EH (cell line): ENCODE measurements at places on chromosomes 3 and 15.

DNA sequence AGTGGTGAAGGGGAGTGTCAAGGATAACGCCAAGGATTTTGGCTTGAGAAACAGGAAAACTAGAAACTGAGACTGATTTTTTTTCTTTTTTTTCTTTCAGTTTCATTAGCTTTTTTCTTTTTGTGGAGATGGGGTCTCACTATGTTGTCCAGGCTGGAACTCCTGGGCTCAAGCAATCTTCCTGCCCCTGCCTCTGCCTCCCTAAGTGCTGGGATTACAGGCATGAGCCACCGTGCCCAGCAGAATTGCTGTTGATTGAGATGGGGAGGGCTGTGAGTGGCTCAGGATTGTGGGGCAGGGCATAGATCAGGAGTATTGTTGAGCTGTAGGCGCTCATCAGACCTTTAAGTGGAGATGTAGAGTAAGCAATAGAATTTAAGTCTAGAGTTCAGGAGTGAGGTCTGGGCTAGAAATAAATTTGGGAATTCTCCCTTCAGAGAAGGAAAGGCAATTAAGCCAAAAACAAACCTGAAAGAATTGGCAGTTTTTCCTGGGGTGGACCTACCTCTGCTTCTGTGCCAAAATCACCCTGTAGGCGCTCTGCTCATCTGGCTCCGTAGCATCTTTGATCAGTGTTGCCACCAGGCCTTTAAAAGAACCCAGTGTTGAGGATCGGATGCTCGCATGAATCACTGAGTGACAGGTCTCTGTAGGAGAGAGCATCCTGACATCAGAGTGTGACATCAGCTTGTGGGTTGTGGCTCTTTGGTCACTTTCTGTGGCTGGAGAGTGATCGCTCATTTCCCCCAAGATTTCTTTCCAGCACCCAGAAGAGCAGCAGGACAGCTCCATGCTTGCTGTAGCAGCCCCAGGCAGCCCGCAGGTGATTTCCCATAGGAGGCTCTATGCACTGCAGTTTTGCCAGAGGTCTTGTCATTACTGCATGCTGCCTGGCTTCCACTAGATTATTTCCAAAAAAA lies 15.8 kb downstream of the ABHD17C start:
- peak; percentile 62 for DNase-seq

DNA sequence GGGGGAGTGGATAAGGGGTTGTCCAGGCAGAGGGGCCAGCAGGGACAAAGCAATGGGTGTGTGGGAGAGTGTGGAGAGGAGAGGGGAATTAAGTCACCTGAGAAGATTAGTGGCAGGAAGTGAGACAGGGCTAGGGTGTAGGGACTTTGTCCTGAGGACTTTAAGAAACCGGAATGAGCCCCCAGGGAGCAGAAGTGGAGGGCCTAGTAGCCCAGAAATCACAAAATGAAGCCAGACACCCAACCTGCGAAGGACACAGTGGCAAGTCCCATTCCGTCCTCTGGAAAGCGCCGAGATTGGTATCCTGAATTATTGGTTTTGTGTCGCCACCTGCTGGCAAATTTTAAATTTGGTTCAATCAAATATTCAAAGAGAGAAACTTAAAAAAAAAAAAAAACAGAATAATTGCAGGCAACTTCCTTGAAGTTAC lies 78.0 kb upstream of the SLC25A36 start:
- peak; percentile 53 for DNase-seq

DNA sequence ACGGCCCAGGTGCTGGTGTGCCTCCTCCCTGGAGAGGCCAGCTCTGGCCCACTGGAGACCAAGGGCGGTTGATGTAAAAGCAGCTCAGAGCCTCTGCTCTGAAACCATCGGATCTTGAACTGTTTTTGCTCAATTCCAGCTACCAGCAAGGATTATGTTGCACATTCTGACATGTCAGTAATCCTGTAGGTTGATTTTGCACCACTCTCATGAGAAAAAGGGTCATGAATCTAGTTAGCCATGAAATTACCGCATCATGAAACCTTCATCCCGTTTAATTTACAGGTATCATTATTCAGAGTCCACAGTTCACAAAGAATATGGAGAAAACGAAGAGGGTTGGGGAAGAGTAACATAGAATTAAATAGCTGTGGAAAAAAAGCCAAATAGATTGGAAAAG lies 120.4 kb upstream of the NSMCE3 start:
- DNase-seq, result no peak

GRCh38 chr15:74723754-74724334 lies 1.5 kb downstream of the CYP1A1 start:
- DNase-seq, result peak; percentile 66

DNA sequence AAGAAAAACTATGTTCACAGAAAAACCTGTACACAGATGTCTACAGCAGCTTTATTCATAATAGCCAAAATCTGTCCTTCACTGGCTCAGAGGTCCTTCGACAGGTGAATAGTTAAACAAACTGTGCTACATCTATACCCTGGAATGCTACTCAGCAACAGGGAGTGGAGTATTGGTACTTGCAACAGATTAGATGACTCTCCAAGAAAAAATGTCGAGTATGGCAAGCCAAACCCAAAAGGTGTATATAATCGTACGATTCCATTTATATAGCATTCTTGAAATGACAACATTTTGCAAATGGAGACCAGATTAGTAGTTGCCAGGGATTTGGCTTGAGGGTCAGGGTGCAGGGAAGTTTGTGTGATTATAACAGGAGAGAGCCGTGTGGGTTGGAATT lies 22.4 kb upstream of the RGMA start:
- DNase-seq, result no peak

GRCh38 chr15:35810007-35810406 lies 264.0 kb upstream of the DPH6 start:
- no peak for DNase-seq

DNA sequence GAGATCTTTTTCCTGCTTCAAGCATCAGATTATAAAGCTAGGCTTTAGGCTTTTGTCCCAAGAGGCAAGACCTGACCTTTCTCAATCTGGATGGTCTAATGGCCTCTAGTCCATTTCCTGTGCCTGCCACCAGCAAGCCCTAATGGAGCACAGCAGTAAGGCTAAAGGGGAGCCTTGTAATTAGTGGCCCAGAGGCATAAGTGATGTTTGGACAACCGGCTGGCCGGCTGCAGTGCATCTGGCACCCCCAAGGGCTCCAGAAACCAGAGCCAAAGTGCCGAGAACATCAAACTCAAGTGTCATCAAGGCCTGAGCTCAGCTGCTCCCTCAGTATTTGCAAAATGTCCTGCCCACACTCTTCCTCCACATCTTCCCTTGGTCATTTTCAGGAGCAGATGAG lies 31.9 kb upstream of the RTP4 start:
- no peak for DNase-seq

- no peak for DNase-seq
These were observed 367.5 kb downstream of the MECOM start for GRCh38 chr3:169295912-169296570.

GRCh38 chr3:46936733-46937250 lies 39.8 kb downstream of the CCDC12 start:
- DNase-seq, result peak; percentile 70

- DNase-seq, result peak; percentile 15
These were observed 15.2 kb downstream of the RFTN1 start for GRCh38 chr3:16498130-16498890.

- peak; percentile 96 for DNase-seq
These were observed 10.0 kb downstream of the GATA2 start for GRCh38 chr3:128482666-128483656.

GRCh38 chr3:46987743-46988401 lies 8.4 kb downstream of the NBEAL2 start:
- DNase-seq, result peak; percentile 47

DNA sequence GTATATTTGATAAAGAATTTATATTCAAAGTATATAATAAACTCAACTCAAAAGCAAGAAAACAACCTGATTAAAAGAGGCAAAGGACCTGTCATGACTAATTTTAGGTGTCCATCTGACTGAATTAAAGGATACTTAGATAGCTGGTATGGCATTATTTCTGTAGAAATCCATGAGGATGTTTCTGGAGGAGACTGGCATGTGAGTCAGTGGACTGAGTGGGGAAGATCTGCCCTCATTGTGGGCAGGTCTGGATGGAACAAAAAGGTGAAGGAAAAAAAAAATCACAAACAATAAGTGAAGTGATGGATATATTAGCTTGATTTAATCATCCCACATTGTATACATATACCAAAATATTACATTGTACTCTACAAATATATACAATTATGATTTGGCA lies 16.6 kb downstream of the ANKRD28 start:
- peak; percentile 14 for DNase-seq

DNA sequence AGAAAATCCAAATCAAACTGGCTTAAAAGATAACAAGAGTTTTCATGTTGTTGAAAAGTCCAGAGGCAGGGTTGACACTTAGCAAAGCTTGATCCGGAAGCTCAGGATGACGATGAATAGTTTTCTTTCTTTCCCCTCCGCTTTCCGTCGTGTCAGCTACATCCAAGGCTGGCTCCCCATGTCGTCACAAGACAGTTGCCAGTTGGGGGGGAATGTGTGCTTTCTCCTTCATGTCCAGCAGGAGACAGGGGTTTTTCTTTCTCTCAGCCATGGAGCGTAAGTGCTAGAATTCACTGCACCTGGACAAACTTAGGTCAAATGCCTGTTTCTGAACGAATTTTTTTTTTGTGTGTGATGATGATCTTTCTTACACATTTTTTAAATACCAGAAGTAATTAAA lies 273.8 kb upstream of the RGMA start:
- no peak for DNase-seq

DNA sequence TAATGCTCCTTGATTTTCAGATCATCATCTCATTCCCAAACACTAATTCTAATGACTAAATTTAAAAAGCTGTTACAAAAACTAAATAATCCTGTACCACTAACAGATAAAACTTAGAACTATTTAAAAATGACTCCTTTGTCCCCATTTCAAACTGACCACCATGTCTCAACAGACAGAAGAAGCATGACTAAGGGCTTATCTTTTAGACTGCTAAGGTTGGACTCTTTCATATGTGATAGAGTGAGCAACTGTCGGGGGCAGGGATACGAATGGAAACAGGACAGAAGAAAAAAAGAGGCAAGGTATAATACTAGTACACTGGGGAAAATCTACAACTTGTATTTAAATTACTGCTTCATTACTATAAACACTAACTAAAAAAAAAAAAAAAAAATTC lies 23.3 kb downstream of the SNX4 start:
- no peak for DNase-seq

DNA sequence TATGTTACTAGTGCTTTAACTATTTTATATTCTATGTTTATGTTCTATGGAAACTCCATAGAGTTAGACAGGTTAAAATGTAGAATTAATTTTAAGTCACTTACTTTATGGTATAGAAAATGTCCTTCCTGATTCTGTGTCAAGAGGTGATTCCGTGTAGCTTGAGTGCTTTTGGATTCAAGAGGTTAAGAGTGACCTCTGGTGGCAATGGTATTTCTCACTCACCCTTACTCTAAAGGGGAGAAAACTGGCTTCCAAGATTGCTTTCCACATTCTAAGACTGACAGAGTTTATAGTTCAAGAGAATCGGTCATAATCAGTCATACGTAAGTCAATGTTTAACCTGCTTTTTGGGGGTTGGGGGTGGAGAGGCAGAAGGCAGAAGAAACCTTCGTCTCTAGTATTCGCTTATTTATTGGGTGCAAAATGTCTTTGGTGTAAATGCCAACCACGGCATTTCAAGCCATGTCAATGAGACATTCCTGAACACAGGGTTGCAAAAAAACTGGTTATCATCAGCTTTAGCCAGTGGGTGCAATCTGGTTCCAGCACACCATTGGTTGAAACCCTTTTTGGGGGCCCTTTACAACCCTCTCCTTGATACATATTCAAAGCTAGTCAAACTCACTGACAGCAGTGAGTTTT lies 92.0 kb upstream of the VGLL3 start:
- peak; percentile 75 for DNase-seq

DNA sequence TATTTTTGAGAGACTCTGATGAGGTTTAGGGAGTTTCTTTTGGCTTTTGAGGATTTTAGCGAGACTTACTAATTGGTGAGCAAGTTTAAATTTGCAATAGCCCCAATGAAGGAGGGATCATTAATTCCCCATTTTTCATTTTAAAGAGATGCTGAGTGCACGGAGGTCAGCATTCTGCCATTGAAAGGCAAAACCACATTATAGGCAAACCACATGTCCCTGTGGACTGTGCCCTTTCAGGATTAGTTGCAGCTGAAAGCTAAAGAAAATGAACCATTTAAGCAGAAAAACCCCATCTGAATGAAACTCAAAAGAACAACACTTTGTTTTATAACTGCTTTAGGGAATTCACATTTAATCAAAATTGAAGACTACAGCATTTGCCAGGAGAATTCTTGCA lies 246.5 kb downstream of the PDZRN3 start:
- no peak for DNase-seq

DNA sequence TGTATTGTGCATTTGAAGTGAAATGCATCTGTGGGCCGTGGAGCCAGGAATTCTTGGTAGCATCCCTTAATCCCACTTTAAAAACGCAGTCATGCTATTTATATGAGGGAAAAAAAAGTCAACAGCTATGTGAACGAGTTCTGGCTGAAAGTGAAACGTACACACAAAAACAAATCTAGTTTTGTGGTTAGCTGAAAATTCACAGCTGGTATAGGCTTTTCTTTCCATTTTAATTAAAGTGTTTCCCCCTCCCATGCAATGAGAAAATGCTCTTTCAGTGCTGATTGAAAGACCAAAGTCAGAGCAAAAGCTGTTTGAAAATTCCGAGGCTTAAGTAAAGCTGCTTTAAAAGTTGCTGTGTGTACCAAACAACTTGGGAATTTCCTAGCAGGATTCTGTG lies 297.4 kb downstream of the PLCL2 start:
- DNase-seq, result no peak

DNA sequence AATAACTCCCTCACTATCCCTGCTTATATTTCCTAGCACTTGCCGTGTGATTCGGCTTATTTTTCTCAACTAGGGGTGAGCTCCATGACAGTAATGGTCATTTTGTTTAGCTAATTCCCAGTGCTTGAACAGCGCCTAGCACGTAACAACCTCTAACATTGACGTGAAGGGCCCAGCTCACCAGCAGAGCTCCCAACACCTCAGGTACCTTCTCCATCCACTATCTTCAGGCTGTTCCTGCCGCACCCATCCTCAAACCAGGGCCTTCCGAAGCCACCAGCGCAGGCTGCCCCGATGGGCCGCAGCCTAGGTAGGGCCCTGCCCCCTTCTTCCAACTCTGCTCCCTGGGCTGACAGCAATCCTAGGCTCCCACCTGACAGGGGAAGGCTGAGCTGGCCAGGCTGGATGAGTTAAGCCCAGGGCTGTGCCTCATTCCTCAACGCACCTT lies 751 bp upstream of the RPS17 start:
- peak; percentile 32 for DNase-seq

- no peak for DNase-seq
These were observed 84.9 kb upstream of the NEO1 start for GRCh38 chr15:72967397-72967796.

DNA sequence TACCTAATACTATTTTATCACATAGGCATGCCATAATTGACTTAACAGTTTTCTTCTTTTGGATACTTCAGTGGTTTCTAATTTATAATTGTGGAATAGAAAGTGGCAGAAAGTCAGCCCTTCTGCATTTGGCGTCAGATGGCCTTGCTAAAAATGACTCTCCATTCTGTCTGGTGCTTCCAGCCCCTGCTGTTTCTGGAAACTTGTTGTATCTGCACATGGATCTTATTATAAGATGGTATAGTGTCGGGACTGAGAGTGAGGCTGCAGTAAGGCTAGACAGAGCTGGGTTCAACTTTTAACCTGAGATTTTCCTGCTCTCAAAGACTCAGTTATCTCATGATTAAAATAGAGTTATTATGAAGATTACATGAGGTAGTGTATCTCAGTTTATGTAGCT lies 74.8 kb upstream of the WDR72 start:
- no peak for DNase-seq
